ENCODE measurements at places on chromosomes 7 and 10.
A peak's percentile ranks its signal among the peaks of the same experiment; 100 is the strongest.

DNA sequence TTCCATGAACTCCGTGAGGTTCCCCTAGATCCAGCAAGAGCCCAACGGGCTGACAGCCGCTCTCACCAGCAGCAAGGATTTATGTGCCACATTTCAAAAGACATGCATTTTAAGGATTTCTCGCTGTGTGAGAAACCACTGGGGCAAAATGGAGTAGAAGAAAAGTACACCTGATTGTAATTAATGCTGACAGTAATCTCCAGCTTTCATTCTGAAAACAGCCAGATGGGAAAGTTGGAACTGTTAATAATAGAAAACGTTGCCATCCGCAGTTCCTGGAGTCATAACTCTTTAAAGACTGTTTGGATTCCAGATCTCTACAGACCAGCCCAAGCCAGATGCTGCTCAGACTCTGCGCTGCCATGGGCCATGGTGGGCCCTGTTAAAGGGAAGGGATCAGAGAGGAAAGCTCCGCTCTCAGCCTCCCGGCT is 216.9 kb upstream of the GLI3 start:
- DNase-seq, result no peak

GRCh38 chr7:51325261-51325676 is 8.7 kb upstream of the COBL start:
- DNase-seq, result no peak

- peak; percentile 26 for DNase-seq
Measured at GRCh38 chr7:95794917-95795515, 22.7 kb downstream of the DYNC1I1 start.

DNA sequence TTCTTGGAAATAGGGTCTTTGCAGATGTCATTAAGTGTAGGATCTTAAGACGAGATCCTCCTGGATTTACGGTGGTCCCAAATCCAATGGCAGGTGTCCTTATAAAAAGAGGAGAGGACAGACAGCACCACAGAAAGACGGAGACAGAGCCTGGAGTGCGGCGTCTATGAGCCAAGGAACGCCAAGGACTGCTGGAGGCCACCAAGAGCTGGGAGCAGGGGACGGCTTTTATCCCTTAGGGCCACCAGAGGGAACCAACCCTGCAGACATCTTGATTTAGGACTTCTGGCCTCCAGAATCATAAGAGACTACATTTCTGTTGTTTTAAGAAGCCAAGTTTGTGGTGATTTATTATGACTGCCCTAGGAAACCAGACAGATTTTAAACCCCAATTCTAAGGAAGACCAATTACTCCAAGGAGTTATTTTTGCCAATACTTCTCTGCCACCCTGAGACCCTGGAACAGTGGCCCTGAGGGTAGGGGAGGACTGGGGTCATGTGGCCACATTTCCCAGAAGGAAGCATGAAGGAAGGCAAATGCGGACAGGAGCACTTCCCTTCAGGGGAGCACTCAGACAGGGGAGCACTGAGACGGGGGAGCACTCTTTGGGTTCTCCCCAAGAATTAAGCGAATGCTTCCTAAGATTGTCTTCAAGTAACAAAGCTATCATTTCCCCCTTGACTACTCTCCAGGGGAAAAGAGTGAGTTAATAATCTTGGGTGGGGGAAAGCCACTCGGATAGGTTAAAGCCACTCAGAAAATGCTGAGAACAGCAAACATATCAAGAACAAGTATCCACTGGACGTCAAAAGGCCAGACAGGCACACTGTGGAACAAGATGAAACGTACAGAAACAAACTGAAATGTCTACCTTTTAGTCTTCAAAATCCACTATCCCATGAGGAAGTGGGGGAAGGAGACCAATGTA is 67.5 kb downstream of the CHST15 start:
- DNase-seq, result peak; percentile 53

DNA sequence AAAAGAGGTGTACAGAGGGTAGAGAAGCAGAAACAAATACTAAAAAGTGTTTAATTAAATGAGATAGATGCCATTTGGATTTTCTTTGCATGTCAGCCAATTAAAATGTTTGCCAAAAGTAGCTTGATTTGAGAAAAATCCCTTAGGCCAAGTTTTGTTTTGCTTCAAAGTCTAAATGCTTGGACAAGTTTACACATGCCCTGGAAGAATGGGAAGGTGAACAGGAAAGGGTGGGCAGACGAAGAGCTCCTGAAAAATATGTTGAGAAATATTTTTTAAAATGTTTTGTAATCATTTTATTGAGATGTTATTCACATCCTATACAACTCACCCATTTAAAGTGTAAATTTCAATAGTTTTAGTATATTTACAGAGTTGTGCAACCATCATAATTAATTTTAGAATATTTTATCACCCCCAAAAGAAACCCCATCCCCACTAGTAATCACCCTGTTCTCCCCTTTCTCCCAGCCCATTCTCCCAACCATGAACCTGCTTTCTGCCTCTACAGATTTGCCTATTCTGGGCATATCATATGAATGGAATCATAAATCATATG is 98.5 kb upstream of the ANK3 start:
- DNase-seq, result no peak

DNA sequence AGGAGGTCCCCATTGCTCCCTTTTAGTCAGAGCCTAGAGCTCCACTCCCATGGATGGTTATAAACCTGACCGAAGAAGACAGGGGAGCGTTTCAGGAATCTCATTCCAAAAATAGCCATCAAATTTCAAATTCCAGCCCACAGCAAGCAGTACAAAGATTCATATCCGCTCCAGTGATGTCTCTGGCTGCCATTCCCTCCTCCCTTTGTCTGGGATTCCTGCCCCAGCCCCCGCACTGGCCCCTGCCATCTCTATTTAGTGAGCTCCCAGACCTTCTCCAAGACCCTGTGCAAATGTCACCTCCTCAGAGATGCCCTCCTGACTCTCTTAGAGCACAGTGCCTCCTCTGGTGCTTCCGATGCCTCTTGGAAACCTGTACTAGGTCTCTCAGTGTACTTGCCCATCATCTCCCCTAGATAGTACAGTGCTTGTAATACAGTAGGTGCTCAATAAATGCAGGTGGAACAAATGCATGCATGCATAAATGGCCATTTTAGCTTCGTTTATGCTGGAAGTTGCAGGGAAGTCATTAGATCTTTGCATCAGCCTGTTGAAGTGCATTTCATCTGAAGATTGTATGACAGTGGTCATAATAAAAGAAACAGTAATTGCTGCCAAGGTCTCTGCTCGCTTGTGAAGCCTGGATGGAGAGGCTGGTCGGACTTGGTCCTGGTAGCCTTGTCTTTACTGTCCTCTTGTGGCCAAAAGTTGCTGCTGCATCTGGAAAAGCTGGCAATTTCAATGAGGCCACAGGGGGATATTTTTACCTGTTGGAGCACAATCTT is 32.0 kb upstream of the HABP2 start:
- peak; percentile 76 for DNase-seq

- DNase-seq, result no peak
Measured at GRCh38 chr10:98144985-98145384, 10.5 kb downstream of the R3HCC1L start.

GRCh38 chr7:137618748-137619147 is 228.0 kb downstream of the DGKI start:
- DNase-seq, result no peak

DNA sequence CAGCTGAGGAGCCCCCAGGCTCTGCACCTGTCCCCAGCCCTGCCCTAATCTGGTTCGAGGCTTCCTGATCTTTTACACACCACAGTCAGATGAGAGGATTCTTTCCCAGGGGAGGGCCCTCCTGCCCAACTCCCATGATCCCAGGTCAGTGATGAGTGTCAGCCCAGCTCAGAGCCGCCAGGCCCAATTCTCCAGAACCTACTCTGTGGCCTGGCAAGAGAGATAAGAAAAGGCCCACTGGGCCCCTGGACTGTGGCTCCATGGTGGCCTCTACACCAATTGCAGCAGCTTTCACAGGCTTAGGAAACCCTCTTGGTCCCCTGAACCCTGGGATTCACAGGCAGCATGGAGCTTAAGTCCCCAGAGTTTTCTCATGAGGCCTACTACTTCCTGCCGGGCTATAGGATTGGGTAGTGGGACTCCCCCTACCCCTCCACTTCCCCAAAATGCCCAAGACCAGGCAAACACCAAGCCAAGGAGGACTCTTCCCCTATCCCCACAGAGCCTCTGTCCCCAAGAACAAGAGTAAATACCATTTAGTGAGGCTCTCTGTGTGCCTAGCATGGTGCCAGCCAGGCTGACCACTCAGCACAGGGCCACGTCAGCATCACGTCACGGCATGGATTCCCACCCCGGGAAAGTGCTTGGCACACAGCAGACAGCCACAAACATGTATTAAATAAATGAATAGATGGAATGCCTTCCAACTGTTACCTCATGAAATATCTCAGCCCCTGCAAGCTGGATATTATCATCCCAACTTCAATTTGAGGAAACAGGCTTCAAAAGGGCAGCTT is 100.0 kb downstream of the GRID1 start:
- DNase-seq, result peak; percentile 24

- DNase-seq, result no peak
Measured at GRCh38 chr10:113219446-113219845, 269.4 kb downstream of the TCF7L2 start.

GRCh38 chr7:6448943-6449543 is 1.3 kb upstream of the DAGLB start:
- no peak for DNase-seq

- DNase-seq, result no peak
Measured at GRCh38 chr10:84018826-84019225, 120.5 kb upstream of the GHITM start.

- DNase-seq, result peak; percentile 23
Measured at GRCh38 chr10:48725708-48726107, 41.0 kb downstream of the WDFY4 start.

DNA sequence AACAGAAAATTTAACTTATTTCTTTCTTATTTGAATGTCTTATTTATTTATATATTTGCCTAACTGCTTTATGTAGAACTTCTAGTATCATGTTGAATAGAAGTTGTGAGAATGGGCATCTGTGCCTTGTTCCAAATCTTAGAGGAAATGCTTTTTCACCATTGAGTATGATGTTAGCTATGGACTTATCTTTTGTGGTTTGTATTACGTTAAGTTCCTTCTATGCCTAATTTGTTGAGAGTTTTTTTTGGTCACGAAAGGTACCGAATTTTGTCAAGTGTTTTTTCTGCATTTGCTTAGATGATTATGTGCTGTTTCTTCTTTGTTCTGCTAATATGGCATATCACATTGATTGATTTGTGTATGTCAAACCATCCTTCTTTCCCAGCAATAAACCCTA is 161.0 kb upstream of the TRIM24 start:
- DNase-seq, result no peak

- DNase-seq, result no peak
Measured at GRCh38 chr7:105364684-105365083, 24.0 kb downstream of the SRPK2 start.

DNA sequence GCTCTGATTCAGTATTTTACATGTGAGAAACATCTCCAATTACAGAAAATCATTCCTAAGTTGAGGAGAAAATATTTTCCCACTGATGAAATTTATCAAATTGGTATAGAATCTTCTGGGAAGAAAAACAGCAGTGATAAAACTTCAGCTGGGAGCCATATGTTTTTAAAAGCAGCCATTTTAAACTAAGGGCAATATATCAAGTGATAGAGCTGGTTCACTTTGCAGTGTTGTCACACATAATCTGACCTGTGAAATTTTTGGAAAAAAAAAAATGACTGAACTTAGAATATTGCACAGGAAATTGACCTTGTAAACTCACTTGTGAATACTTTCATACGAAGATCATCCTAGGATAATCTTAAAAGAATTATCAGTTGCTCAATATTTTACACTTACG is 10.5 kb upstream of the EZH2 start:
- no peak for DNase-seq

DNA sequence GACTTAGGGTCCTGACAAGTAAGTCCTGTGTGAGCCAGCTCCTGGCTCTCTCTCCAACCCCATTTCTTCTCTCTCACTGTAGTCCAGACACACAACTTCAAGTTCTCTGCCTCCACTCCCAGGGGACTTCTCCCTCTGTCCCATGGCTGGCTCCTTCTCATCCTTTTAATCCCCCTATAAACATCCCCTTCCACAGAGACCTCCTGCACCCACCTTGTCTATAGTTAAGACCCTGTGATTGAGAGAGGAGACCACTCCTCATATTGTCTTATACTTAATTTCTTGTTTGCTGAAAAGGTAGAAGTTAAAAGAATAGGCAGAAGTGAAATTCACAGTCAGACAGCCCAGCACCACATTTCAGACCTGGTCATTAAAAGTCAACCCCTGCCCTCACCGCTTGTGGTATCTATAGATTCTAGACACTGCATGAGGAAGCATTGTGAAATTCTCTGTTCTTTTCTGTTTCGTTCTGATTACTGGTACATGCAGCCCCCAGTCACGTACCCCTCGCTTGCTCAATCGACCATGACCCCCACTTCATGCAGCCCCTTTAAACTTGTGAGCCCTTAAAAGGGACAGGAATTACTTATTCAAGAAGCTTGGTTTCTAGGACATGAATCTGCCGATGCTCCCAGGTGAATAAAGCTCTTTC is 125.6 kb upstream of the FRMD4A start:
- no peak for DNase-seq

- no peak for DNase-seq
Measured at GRCh38 chr10:14658331-14659127, 116.2 kb downstream of the FAM107B start.

GRCh38 chr7:23220690-23221305 is 25.8 kb upstream of the GPNMB start:
- DNase-seq, result no peak

- no peak for DNase-seq
Measured at GRCh38 chr7:2862831-2863361, 18.8 kb upstream of the GNA12 start.

DNA sequence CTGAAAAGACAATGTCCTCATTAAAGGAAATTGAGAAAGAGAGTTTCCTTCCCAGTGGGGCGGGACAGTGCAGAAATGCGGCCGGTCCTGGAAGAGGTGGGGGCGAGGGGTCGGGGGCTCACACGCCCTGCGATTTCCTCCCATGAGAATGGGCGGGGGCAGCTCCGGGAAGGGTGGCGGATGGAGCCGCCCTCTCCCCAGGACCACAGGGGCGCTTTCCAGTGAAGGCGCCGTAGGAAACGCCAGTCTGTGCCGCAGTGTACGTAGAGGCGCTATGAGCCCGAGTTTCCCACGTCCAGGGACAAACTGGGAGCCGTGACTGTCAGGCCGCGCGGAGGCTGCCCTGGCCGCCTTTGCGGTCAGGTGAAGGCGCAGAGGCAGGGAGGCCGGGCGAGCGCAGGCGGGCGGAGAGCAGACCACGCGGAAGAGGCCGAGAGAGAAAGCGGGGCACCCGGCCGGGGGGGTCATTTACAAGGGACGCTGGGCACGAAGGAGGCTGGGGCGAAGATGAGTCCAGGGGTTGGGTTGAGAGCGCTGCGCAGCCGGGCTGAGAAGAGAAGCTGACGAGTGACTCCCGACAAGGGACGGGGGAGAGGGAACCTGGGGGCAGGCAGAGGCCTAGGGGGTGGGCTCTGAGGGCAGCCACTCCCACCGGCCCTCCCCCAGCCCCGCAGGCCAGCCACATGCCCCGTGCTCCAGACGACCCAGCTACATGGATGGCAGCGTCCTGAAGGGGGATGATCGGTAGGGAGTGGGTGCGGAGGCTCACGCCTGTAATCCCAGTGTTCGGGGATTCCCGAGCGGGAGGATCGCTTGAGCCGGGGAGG is 45.0 kb downstream of the ALOX5 start:
- DNase-seq, result peak; percentile 91

- no peak for DNase-seq
Measured at GRCh38 chr10:119347181-119347974, 140.0 kb downstream of the GRK5 start.

- DNase-seq, result no peak
Measured at GRCh38 chr10:7515439-7515838, 104.6 kb upstream of the SFMBT2 start.

- no peak for DNase-seq
Measured at GRCh38 chr7:70598976-70599375, 533.0 kb upstream of the GALNT17 start.

Data from SK-N-SH (cell line).